Activated gamma-delta T cell treated with Interleukin-2 at 50 U/mL for 16 hours (primary cell): ENCODE measurements at places on chromosomes 13 and 19.
A peak's percentile ranks its signal among the peaks of the same experiment; 100 is the strongest.

DNA sequence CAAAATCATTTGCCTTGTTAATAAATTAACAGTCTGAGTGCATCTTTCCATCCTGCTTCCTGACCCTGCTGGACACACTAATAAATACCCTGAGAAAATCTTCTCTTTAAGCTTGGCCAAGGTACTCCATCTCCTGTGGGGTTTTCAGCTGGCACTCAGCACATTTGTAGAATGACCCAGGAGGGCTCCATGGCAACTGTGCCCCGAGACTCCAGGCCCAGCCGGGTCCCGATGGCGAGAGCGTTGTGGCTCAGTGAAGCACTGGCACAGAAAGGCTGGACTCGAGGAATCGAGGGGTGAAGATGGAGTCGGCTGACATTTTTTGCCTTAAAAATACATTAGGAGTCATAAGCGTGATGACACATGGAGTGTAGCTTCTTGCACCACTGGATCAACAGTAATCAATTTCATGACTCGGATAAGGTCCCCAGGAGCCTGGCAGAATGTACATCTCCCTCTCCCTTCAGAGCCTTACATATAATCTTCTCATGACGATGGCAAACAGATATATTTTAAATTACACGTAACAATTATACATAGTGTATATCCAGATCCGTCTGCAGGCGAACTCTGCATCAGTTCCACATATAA is 85.4 kb downstream of the SLC7A1 start:
- no peak for DNase-seq

DNA sequence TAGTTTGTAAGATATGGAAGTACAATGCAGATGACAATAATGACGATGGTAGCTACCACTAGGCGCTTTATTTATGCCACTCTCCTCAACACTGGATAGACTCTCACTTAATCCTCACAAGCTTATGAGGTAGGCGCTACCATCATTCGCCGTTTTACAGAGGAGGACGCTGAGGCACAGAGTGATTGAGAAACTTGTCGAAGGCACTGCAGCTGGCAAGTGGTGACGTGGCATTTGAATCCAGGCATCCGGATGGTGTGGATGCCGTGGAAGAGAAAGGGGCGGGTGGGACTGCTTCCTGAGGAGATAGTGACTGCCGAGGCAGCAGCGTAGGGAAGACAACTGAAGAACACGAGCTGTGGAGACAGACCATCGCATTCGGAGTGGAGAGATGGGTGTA is 1.3 kb upstream of the RPS9 start:
- no peak for DNase-seq

GRCh38 chr19:17873786-17874757 is 2.3 kb downstream of the SLC5A5 start:
- peak; percentile 45 for DNase-seq

- no peak for DNase-seq
Measured at GRCh38 chr13:41382431-41382830, 71.4 kb downstream of the NAA16 start.

GRCh38 chr13:32001154-32001768 is 30.3 kb upstream of the FRY start:
- no peak for DNase-seq

DNA sequence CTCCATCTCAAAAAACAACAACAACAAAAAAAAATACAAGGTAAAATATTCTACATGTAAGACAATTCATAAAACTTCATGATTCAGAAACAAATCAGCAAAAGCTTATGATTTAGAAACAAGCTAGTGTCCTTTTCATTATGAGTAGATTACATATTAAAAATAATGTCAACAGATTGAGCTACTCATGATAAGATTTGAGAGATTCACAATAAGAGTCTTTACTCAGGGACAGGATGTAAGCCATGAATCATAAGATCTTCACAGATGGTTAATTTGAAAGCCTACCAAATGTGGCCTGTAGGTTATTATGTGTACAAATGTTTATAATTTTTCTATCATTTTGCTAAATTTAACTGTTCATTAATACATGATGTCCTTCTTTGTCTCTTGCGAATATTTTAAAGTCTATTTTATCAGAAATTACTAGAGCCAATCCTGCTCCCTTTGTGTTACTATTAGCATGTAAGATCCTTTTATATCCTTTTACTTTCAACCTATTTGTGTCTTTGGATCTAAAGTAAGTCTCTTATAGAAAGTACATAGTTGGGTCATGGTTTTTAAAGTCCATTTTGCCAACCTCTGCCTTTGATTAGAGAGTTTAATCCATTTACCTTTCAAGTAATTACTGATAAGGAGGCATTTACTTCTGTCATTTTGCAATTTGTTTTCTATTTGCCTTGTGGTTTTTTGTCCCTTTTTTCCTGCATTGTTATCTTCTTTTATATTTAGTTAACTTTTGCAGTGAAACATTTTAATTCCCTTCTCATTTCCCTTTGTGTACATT is 68.3 kb upstream of the RXFP2 start:
- no peak for DNase-seq

DNA sequence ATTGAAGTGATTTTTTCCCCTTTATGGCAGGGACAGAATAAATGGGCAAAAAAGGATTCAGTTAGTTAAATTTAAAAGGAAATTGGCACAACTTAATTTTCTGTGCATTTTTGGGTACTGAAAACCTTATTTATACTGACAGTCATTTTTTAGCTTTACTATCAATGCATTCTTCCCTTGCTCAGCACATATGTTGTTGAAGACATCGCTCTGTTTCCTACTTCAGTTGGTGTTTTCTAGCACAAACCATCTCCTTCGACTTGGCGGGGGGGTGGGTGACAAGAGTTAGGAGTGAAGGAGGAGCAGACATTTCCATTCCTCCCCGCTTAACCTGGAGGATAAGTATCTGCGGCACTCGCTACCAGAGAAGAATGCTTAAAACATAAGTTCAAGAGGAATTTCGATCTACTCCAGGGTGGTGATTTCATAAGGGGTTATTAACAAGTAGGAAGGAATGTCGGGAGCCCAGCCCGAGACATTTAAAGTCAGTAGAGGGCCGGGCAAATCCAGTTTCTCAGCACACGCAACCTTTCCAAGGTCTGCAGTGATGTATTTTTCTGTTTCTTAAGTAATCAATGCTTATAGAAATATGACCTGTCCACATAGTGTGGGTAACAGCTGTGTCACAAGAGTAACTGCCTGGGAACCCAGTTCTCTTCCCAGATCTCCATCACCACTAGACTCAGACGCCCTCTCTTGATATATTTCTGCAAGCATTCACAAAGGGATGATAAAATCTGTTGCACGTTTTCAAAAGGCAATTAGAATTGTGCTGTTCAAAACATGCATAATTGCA is 525.8 kb downstream of the MYO16 start:
- no peak for DNase-seq

GRCh38 chr19:6663236-6664201 is 6.4 kb downstream of the TNFSF14 start:
- peak; percentile 44 for DNase-seq

DNA sequence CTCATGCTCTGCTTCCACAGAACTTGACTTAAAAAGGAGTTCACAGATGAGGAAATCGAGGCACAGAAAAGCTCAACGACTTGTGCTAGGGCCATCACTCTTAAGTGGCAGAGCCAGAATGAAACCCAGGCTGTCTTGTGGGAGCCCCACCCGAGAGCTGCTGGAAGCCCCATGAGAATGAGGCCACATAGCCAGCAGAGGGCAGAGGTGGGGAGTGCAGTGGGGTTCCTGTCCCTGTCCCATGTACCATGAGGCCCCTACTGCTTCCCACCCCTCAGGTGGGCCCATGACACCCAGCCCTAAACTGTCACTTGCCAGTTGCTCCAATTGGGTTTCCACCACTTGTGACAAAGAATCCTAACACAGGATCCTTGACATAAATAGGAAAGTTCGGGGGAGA is 175.9 kb downstream of the IRS2 start:
- peak; percentile 31 for DNase-seq

- no peak for DNase-seq
Measured at GRCh38 chr19:42323473-42323851, 2.0 kb upstream of the MEGF8 start.

DNA sequence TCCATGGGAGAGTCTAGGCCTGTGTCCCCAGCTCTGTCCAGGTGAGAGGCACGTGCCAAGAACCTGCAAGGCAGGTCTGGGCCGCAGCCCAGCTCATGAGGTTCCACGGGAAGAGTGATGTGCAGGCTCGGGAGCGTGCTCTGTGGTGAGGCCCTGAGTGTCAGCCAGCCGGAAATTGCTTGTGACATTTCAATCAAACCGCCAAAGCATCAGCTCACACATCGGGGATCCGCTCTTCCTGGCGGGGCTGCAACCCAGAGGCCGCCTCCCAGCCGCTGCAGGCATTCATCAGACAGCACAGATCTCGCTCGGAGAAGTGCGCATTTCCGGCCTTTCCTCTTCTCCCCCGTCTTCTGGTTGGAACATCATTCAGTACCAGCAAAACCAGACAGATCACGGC is 109.3 kb downstream of the KDM4B start:
- DNase-seq: no peak

- DNase-seq: peak; percentile 40
Measured at GRCh38 chr13:39038569-39039030, 344 bp downstream of the NHLRC3 start.

- DNase-seq: no peak
Measured at GRCh38 chr13:101728021-101728420, 275.5 kb downstream of the ITGBL1 start.

GRCh38 chr13:21434588-21434987 is 24.5 kb downstream of the ZDHHC20 start:
- DNase-seq: no peak

DNA sequence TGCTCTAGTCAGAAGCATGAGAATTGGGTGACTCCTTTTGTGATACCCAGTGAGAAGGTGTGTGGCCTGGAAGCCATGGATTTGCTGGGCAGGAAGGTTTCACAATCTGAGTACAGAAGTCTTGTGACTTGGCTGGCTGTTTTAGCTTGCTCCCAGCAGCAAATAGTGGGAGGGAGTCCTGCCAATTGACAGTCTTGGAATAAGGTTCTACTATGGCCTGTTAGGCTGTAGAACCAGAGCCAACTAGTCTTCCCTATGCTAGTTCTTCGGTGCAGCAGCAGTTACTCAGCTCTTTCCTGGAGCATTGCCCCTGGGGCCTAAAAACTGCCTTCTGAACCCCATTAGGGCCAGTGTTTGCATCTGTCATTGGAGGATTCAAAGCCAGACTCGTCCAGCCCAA is 1935.4 kb upstream of the PCDH20 start:
- DNase-seq: no peak

GRCh38 chr13:99303863-99304521 is 3.2 kb downstream of the GPR183 start:
- no peak for DNase-seq

DNA sequence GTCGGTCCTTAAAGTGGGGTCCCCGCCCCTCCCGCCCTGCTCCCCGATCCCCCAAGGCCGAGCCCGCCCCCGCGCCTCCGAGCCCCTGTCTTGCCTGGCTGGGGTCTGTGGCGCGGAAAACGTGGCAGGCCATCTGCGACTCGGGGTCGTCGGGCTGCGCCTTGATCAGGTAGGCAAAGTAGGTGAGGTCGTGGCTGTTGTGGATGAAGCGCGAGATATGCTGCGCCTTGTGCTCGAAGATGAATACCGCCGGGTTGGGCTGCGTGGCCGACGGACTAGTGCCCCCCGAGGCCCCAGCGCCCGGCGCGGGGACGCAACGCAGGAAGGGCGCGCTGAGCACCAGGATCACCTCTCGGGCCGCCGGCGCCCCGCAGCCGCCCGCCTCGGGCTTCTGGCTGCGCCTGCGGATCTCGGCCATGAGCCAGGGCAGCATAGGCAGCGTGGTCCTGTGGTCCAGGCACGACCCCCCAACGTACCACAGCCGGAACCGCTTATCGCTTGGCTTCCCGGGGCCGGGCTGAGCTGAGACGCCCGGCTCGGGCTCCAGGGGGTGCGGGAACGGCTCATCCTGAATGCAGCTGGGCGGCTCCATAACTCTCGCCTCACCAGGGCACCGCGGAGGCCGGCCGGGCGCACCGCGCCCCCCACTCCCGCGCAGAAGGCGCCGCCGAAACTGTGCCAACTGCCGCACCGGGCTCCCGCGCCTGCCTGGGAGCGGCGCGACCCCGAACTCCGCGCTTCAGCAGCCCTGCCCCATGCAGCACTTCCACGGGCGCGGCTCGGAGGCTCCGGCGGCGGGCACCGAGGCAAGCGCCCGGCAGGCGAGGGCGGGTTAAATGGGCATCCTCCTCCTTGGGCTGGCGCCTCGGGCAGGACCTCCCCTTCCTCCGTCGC is 546 bp downstream of the TBC1D4 start:
- DNase-seq: no peak

DNA sequence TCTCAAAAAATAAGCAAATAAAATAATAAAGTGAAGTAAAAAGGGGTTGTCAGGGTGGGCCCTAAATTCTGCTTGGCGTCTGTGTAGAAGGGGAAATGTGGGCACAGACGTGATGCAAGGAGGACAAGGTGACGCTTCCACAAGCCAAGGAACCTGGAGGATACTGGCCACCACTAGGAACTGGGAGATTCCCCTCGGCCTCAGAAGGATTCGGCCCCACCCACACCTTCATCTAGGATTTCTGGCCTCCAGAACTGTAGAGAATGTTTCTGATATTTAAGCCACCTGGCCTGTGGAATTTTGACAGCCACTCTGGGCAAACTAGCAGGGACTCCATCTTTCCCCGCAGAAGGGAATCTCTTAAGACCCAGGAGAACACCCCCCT is 1.1 kb downstream of the PLEKHJ1 start:
- DNase-seq: no peak

DNA sequence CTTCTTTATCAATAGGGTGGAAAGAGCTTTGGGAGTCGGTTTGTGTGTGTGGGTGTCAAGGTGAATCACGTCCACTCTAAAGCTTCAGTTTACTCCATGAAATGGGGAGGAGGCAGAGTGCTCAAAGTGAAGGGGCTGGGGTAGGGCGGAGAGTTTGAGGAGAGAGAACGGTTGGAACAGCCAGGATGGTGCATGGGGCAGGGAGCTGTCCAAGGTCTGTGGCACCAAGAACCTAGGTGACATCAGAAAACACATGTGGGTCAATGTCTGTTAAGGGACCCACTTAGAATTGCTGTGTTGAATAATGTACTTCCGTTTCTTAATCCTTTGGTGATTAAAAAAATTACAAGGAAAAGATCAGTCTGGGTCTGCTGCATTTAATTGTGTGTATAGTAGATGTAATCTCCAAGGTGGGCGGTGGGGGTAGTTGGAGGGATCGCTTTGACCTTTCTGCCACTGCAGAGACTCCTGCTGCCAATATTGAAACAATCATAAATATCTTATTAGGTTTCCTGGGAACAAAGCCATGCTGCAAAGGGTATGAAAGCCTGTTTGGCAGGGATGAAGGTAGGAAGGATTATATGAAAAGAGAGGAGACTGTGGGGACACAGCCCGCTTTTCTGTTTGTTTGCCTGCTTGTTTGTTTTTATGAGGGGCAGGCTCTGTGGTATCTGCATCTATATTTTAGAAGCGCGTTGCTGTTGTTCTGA is 122.3 kb downstream of the ATP8A2 start:
- no peak for DNase-seq
